ENCODE measurements at places on chromosomes 6 and 20. TPM values are rescaled to one million over a fixed set of nuclear protein-coding genes. Genes with fewer than 3 reads are reported as not detected.

The MEP1A gene
- not detected for total RNA-seq

The DNAH8 gene
- total RNA-seq = 0.03 TPM

The HLA-DRB5 gene
- total RNA-seq = 40.9 TPM

The SRMS gene
- not detected for total RNA-seq

The EPPIN gene
- not detected for total RNA-seq

The HCRTR2 gene
- not detected for total RNA-seq
